ENCODE measurements at places on chromosomes 2 and 18.

DNA sequence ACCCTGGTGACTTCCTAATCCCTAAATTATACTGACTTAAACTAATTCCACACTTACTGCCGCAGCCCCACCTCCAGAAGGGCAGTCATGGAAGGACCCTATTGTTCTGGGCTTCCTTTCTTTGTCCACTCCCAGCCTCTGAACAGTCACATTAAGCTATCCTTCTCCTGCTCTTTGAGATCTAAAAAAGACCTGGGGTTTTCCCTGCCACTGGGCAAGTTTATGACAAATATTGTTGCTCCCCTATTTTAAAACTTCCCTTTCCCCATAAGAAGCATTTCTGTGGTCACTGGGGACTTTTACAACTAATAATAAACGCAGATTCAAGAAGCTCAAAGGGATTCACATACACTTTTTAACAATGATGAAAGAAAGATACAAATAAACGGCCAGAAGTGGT, 47.2 kb upstream of the XPO1 start:
- no peak for DNase-seq

GRCh38 chr2:226030369-226030768, 630.9 kb downstream of the NYAP2 start:
- DNase-seq, result no peak

GRCh38 chr2:233000886-233001750, 11.9 kb downstream of the NGEF start:
- DNase-seq, result no peak

DNA sequence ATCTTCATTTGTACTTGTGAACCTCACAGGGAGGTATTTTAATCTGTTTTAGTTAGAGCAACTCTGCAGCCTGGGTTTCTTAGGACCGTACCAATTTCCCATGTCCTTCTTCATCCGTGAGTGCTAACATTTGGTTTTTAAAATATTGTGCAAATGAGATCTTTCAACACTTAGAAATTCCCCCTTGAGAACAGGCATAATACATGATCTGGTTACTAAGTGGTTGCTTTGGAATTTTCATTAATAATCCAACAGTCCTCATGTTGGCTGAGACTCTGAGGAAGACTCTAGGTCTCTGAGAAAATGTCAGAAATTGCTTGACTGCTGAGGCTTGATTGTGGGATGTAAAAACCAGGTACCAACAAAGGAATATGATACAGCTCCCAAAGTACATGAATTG, 125.6 kb upstream of the CDCA7 start:
- DNase-seq, result no peak

- no peak for DNase-seq
Observed at GRCh38 chr2:44275927-44276303, 635 bp downstream of the SLC3A1 start.

DNA sequence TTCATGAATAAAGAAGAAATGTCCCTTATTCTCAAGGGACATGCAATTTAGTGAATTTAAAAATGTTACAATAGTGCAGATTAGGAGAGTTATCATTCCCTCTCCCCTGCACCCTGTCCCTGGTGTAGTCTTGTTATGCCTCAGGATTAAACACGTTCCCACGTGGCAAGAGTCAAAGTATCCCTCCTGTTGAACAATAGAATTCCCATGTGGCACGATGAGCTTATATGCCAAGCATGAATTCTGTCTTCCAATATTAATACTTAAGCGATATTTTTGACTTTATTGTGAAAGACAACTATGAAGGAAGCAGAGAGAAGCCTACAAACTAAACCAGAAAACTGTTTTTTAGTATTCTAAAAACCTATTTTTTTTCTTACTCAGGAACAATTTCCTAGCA, 36.7 kb upstream of the SPAG16 start:
- DNase-seq, result no peak

Data from T47D (cell line).